ENCODE measurements at places on chromosomes 3 and 15. TPM values are rescaled to one million over a fixed set of nuclear protein-coding genes. Genes with fewer than 3 reads are reported as not detected.
A peak's percentile ranks its signal among the peaks of the same experiment; 100 is the strongest.

DNA sequence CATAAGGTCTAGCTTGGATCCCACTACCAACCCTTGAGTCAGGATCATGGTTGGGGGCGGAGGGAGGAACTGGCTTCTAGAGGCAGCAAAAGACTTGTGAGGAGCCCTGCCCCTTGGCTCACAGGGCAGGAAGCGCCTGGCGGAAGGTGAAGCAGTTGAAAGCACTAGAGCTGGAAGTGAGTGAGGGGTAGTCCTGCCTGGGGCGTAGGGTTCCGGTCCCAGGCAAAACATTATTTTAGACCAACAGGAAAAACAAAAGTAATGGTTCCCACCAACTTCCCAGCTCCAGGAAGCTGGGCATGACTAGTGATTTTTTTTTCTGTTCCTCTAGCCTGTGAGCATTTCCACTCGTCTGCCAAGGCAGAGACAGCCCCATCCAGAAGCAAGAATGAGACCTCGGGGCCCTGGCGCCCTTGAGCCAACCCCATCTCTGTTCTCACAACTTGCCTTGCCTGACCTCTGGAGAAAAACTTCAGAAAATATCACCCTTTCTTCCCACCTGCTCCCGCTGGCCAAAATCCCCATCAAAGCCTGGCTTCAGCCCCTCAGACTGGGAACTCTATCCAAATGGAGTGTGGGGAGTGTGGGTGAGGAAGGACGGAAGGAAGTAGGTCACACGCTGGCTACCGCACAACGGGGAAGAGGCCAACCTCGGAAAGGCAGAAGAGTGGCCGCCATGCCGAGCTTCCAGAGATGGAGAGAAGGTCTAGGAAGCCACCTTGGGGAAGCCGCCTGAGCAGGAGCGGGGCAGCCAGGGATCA, 57.5 kb downstream of the RBPMS2 start:
- no peak for DNase-seq

GPR171 gene
- 0.39 TPM for total RNA-seq

- no peak for DNase-seq
Observed at GRCh38 chr3:7787871-7788828, 713.5 kb upstream of the LMCD1 start.

- no peak for DNase-seq
Observed at GRCh38 chr3:39378088-39378487, 5.1 kb upstream of the SLC25A38 start.

LRTM1 gene
- 7.4 TPM for total RNA-seq

GRCh38 chr3:31077021-31077601, 182.7 kb upstream of the GADL1 start:
- DNase-seq: no peak

CTXN2 gene
- total RNA-seq: not detected

- no peak for DNase-seq
Observed at GRCh38 chr3:7692866-7693265, 808.8 kb upstream of the LMCD1 start.

DNA sequence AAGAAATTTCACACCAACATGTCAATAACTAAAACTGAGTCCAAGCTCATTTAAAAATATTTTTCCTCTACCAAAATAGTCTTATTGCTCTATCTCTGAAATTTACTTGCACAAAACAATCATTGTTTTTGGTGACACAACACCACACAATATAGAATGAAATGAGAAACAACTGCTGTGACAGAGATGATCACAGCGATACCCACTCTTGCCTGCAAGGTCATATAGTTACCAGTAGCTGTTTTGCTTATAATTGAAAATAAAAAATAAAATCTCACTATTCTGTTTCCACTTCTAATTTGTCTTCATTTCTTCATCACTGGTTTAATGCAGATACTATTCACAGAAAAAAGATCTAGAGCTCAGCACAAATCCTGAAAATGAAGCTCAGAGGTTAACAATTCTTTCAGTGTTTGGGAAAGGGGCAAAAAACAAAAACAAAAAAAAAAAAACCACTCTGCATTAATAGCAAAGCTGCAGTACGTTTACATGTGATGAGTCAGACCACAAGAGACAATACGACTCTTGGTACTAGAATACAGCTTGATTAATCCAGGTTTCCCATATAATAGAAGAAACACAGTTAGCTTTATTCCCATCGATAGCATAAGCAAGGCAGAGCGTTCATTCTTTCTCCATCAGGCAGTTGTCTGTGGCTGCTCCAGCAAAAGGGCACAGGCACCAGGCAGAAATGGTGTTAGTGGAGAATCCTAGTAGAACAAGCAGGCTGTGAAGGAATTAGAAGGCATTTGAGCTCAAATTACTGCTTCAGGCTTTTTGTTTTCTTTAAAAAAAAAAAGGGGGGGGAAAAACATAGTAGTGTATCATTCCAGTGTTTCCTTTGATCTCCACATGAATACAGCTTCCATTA, 773 bp downstream of the ANKRD28 start:
- peak; percentile 75 for DNase-seq
